A549 treated with DMSO at 1 μM for 4 hours (cell line): ENCODE measurements at places on chromosomes 2 and 18. TPM values are rescaled to one million over a fixed set of nuclear protein-coding genes. Genes with fewer than 3 reads are reported as not detected.

TUBB8B gene
- total RNA-seq, result 0.14 TPM in 1 of 5 replicates, not detected in the others

LYPD1 gene
- 15.1 to 20.5 TPM (median 18.2 TPM) in 5 replicates for total RNA-seq

NYAP2 gene
- 0.02 to 0.03 TPM (median 0.02 TPM) in 3 of 5 replicates, not detected in the others for total RNA-seq

LYG1 gene
- total RNA-seq, result 0.49 to 2.6 TPM (median 1.6 TPM) in 5 replicates

CTAGE1 gene
- total RNA-seq, result not detected in 5 replicates

MYO5B gene
- total RNA-seq, result 12.4 to 14.9 TPM (median 13.0 TPM) in 5 replicates

NCKAP1 gene
- total RNA-seq, result 84.4 to 113 TPM (median 102 TPM) in 5 replicates

BCL11A gene
- 0.03 to 0.14 TPM (median 0.04 TPM) in 4 of 5 replicates, not detected in the other for total RNA-seq

POLR1A gene
- 21.1 to 30.1 TPM (median 29.9 TPM) in 5 replicates for total RNA-seq

LCT gene
- 0.02 to 0.06 TPM (median 0.02 TPM) in 5 replicates for total RNA-seq
